ENCODE measurements at places on chromosomes 6 and 20. TPM values are rescaled to one million over a fixed set of nuclear protein-coding genes. Genes with fewer than 3 reads are reported as not detected.

DNA sequence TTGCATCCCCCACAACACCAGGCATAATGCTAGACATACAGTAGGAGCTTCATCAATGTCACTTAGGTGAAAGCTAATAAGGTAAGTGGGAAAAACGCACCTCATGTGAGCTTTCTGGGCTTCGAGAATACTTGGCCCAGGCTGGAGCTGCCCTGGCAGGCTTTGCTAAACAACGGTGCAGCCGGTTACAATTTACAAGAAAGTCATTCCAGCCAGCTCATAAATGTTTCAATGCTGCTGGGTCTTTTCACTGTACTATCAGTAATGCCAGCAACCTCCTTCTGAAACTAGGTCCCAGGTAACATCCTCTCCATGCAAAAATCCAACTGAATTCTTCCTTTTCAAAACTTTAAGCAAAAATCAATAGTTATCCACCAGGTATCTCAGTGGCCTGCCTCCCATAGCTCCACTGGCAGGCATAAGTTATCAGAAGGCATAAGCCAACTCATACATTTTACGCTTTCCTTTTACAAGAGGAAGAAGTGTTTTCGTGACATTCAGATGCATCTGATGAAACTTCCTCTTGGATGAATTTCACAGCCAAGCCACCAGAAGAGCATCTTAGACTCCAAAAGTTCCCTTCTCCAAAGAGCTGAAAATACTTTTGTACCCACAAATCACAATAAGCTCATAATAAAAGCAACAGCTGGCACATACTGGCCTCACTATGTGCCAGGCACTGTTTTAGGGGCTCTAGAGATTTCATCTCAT is 56.3 kb downstream of the RTN4IP1 start:
- DNase-seq = no peak

DNA sequence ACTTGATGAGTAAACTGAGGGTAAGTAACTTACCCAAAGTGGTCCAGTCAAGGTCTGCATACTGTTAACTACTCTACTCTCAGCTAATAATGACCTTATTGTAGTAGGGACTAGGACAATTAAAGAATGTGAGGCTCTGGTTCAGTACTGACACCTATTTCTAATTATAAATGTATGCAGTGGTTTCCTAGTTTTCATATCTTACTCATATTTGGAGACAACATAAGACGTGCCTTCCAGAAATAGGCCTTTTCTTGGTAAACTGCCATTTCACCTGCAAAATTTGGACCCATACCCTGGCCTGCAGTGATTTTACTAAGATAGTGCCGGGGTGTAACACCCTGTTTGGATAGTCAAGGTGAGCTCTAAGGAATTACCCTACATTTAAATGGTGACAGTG is 24.7 kb downstream of the GJA1 start:
- no peak for DNase-seq

GRCh38 chr20:34922654-34923381 is 32.8 kb downstream of the GSS start:
- no peak for DNase-seq

DNA sequence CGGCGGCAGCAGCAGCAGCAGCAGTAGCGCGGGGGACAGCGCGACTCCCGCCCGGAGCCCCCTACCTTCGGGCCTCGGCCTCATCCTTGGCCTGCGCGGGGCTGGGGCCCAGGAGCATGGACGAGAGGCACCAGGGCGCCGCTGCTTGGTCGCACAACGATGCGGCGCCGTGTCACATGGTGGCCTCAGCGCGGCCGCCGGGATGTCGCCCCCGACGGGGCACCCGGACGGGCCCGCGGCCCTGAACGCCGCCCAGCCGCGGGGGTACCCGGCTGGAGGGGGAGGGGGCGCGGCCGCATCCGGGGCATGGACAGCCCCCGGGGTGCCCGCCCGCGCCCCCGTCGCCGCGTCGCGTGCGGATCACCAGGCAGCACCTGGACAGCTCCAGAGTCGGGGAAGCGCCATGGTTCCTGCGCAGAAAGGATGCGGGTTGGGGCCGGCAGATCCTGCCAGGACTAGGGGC is 57.1 kb downstream of the CDH22 start:
- DNase-seq = no peak

- no peak for DNase-seq
These were observed 5.8 kb upstream of the FAM217A start for GRCh38 chr6:4084444-4085331.

GRCh38 chr6:31764198-31764597 is 1.7 kb downstream of the SAPCD1 start:
- DNase-seq = no peak

DNA sequence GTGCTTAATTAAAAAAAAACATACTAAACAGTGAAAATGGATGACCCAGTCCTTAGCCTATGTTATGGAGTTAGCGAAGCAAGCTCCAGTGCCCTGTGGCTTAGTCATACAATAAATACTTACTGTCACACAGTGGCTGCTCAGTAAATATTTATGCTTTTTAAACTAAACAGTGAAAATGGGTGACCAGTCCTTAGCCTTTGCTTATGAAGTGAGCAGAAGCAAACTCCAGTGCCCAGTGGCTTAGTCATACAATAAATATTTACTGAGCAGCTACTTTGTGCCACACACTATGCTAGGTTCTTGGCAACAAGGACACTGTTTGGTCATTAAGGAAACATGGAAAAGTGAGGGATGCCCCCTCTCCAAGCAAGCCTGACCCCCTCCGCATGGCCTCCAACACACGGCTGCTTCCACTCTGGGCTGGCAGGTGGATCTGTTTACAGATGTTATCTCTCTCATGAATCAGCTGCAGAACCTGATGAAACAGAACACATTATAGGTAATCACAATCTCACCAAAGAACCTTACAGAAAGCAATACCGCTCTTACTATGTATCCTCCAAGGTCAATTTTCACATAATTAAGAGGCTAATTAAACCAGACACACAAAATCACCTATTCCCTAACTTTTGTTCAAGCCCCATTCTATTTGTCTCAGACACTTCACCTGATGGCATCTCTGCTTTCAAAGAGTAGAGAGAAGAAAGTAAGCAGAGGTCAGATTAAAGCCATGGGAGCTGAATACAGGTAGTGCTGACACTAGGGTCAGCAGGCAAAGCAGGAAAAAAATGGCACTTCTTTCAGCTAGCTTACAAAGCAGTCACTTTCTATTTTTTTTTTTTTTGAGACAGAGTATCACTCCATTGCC is 27.3 kb downstream of the CDK5RAP1 start:
- DNase-seq = no peak

The MAP7 gene
- total RNA-seq = 0.59 TPM

- no peak for DNase-seq
These were observed 19.2 kb downstream of the NCOA6 start for GRCh38 chr20:34806255-34806654.
